ENCODE measurements at places on chromosomes 6 and 20. TPM values are rescaled to one million over a fixed set of nuclear protein-coding genes. Genes with fewer than 3 reads are reported as not detected.

The NRSN1 gene
- not detected for total RNA-seq

- no peaks in the 10 kb centered on the region for H3K4me1 ChIP-seq
- H3K27ac ChIP-seq = no peak overlapping the region
- H3K27me3 ChIP-seq = no peaks in the 10 kb centered on the region
- no peaks in the 10 kb centered on the region for H3K36me3 ChIP-seq
These were observed 702.7 kb downstream of the MAFB start for GRCh38 chr20:39986173-39986904.

GRCh38 chr6:11013721-11014070, 30.4 kb downstream of the ELOVL2 start:
- H3K4me3 ChIP-seq = no peak overlapping the region
- H3K4me1 ChIP-seq = no peaks in the 10 kb centered on the region

The CST5 gene
- total RNA-seq = not detected

DNA sequence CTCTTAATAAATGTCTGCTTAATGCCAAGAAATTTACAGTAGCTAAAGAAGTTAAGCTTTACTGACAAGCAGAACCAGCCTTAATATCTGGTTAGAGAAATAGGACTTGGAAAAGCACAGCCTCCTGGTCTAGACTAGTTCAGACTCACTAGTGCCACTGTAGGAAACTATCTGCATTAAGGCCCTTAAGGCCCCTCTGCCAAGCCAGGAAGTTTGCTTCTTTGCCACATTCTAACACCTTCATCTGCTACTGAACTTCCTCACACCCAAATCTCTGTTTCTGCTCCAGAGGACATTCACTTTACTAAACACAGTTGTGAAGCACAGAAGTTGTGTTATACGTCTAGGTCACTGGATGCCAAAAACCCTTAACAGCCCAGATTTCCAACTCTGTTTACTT, 302.8 kb downstream of the BTBD9 start:
- peaks cover 5% of the 10 kb centered on the region for H3K36me3 ChIP-seq
- no peak overlapping the region for H3K27ac ChIP-seq
- H3K27me3 ChIP-seq = no peaks in the 10 kb centered on the region

GRCh38 chr20:34762031-34762555, 57.9 kb downstream of the TP53INP2 start:
- H3K27ac ChIP-seq = no peak overlapping the region
- H3K4me1 ChIP-seq = no peaks in the 10 kb centered on the region
- no peak for DNase-seq
- no peaks in the 10 kb centered on the region for H3K27me3 ChIP-seq
